Trophoblast cell (in vitro differentiated cells and primary cell): ENCODE measurements at places on chromosomes 1 and 21.

- DNase-seq: no peak
These were observed 47.0 kb downstream of the F5 start for GRCh38 chr1:169538998-169539871.

DNA sequence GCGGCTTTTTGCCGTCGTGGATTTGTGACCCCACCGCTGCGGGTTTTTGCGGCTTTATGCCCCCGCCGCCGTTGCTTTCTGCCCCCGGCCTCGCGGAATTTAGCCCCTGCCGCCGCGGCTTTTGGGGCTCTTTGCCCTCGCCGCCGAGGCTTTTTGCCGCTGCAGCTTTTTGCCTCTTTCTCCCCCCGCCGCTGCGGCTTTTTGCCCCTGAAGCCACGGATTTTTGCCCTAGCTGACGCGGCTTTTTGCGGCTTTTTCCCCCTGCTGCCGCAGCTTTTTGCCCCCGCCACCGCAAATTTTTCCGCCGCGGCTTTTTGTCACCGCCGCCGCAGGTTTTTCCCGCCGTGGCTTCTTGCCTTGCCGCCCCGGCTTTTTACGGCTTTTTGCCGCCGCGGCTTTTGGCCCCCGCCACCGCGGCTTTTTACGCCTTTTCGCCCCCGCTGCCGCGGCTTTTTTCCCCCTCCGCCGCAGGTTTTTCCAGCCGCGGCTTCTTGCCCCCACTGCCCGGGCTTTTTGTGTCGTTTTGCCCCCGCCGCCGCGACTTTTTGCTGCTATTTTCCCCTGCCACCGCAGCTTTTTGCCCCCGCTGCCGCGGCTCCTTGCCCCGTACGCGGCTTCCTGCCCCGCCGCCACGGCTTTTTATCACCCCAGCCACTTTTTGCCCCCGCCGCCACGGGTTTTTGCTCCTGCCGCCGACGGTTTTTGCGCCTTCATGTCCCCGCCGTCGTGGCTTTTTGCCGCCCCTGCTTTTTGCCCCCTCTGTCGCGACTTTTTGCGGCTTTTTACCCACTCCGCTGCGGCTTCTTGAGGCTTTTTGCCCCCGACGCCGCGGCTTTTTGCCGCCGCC lies 3933.6 kb downstream of the SRGAP2C start:
- no peak for DNase-seq

DNA sequence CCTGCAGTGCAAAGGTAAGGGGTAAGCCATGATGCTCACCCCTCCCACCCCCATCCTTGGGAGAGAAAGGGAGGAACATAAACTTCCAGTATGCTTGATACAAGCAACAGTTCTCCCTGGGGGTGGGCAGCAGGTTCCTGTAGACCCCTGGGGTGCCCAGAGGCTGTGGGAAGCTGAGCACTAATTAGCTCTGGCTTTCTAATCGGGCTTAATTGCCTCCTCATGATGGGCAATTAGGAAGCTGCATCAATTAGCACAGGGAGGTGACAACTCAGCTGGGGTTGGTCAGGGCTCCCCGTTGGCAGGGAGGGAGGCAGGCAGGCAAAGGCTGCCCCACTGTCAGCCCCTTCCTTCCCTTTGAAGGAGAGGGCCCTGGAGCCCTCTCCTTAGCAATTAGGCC lies 15.7 kb upstream of the LMNA start:
- DNase-seq: no peak

GRCh38 chr1:232057217-232057895 lies 430.8 kb downstream of the DISC1 start:
- DNase-seq: no peak

- no peak for DNase-seq
These were observed 6.5 kb upstream of the C2CD4D start for GRCh38 chr1:151846062-151846568.

DNA sequence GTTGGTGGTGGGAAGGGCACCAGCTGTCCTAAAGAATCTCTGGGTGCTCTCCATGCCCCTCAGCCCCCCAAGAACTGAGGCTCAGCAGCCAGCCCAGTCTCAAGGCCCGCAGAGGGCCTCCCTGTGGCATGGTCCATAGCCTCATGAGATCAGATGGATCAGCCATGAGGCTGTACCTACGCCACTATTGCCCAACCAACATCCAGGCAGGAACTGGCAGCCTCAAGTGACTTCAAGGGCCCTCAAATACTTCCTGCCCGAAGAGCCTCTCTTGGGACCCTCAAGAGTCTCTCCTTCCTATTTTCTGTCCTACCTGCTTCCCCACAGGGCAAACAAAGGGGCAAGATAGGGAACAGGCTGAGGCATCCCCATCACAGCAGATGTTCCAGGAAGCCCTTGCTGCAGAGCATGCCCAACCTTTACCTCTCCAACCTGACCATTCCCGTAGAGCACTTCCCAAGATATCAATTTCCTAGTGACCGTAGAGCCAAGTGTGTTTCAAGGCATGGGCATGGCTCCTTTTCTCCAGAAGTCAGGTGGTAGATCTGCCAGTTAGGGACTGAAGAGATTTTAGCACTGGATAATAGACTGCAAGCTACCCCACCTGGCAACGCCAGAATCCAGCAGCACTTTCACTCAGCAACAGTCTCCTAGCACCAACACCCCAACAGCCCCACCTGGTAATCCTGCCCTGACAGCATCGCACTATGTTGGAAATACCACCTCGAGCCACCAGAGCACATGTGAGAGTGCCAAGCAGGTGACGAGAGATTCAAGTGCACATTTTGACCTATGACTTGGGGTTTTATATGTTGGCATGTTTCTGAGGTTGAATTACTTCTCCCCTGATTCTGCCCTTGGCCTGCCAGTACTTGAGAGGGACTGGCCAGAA lies 13.7 kb upstream of the MFSD2A start:
- no peak for DNase-seq

GRCh38 chr1:147079400-147080005 lies 92.8 kb downstream of the PRKAB2 start:
- no peak for DNase-seq

DNA sequence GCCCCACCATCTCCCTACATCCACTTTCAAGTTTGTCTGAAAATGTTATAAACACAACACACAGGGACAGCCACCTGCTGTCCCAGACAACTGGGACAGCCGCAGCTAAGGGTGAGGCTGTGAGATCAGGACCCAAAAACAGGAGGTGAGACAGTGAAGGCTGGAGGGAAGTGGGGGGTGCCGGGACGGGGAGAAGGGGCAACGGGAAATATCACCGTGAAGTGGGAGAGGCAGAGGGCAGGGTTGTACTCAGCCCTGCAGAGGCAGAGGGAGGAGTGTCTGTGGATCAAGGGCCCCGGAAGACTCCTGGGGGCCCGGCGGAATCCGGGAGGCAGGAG lies 114.4 kb downstream of the CASZ1 start:
- no peak for DNase-seq

DNA sequence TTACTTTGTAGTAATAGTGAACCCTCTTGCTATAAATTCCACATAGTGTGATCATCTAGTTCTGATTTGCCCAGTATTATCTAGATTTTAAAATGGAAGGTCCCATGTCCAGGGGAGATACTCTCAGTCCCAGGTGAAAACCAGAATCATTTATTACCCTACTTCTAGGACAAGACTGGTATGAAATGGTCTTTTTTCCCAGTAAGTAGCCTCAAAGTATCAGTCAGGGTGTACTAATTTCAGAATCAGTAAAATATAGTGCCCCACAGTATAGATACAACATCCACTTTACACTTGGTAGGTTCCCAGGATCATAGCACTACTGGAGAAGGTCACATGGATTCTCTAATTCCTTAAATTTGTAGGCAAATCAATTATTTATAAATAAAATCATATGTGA lies 318.3 kb downstream of the GRIK1 start:
- DNase-seq: no peak

DNA sequence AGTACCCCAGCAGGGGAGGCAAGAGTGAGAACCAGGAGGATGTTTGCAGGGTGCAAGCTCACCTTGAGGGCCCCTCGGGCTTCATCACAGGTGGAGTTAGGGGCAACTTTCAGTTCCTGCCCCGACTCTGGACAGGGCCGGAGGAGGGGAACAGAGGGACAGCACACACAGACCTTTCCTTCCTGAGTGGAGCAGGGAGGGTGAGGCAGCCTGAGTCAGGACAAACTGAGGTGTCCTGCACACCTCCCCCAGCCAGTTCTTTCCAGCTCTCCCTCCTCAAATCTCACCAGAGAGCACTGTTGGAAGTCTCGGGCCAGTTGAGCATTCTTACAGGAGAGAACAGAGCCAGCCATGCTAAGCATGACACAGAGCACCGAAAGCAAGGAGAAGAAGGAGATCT lies 1.5 kb downstream of the ENTREP3 start:
- no peak for DNase-seq

DNA sequence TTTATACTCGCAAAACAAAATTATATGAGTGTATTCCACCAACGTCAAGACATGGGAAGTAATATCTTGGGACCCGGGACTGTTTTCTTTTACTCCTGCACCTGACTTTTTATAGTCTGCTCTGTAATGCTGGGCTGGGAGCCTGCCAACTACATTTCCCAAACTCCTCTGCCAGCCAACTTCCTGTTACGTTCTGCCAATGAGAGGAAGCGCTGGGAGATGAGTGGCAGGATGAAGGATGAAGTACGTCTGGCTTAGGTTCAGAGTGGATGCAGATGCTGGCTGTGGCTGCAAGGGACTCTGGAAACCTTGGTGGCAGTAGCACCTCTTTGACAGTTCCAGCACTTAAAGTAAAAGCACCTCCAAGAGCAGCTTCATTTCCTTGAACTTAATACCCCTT lies 59.6 kb downstream of the USP24 start:
- DNase-seq: no peak

- peak; percentile 69 for DNase-seq
These were observed 53.2 kb downstream of the LAMC2 start for GRCh38 chr1:183239220-183239742.

GRCh38 chr1:238649200-238649599 lies 737.2 kb upstream of the CHRM3 start:
- no peak for DNase-seq

DNA sequence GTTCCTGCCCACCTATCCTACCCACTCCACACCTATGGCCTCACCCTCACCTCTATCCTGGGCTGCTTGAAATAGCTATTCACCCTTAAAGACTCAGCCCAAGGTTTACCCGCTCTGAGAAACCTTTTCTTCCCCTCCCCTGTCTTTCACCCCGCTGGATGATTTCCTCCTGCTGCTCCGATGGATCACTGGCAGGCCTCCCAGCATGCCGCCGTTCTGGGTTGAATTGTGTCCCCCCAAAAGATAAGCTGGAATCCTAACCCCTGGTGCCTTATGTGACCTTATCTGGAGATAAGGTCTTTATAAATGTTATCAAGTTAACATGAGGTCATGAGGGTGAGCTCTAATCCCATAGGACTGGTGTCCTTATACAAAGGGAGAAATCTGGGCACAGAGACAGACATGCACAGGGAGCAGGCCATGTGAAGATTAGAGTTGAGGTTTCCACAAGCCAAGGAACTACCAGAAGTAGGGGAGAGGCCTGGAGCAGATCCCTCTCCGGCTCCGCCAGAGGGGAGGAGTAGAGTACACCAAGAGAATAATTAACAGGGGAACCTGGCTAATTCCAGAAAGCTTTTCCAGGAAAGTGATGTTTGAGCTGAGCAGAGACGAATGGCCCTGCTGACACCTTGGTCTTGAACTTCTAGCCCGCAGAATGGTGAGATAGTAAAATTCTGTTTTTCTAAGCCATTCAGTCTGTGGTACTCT lies 110.0 kb upstream of the SERBP1 start:
- DNase-seq: no peak

GRCh38 chr1:183776731-183777130 lies 28.2 kb upstream of the RGL1 start:
- no peak for DNase-seq

DNA sequence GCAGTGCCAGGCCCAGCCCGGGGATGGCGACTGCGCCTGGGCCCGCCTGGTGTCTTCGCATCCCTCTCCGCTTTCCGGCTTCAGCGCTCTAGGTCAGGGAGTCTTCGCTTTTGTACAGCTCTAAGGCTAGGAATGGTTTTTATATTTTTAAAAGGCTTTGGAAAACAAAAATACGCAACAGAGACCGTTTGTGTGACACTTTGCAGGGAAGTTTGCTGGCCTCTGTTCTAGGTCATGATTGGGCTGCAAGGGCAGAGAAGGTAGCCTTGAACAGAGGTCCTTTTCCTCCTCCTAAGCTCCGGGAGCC lies 719 bp downstream of the SOD1 start:
- DNase-seq: no peak

DNA sequence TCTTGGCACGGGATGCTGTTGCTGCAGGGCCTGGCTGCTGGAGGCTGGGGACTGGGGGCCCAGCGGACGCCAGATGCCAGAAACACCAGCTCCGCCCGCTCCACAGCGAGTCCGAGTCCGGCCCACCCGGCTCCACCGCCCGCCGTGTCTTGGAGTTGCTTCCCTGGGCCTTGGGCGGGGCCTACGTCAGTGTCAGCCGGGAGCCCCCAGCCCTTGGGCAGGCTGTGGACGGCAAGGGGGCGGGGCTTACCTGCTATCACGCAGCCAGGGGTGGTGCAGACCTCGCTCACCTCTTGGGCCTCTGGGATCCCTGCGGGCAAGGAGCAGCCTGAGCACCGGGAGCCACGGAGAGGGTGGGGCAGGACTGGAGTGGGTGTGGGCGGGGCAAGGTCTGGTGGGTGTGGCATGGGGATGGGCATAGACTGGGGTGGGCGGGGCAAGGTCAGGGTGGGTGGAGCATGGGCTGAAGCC lies 21.8 kb downstream of the MMEL1 start:
- DNase-seq: no peak
